Sigmoid colon (tissue), 7 donors: ENCODE measurements at places on chromosomes 6 and 20.
A peak's percentile ranks its signal among the peaks of the same experiment; 100 is the strongest.

DNA sequence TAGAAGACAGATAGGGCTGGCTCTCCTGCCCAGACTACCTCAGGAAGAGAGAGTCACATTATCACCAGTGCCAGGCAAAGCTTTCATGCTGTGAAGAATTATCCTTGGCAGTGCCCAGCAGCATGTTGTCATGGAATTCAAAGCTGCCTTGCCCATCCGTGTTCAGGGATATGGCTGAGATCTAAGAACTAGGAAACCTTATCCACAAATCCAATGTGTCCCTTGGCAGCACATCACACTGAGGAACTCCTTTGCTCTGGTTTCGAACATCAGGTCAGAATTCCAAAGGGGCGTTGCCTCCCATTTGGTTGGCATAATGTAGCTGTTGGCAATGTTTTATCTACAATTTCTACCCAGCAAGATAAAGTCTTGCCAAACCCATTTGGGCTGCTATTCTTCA lies 52.7 kb downstream of the ADGRF1 start:
- DNase-seq = no peak

- no peak for DNase-seq
Observed at GRCh38 chr6:112014483-112014882, 39.4 kb upstream of the CCN6 start.

DNA sequence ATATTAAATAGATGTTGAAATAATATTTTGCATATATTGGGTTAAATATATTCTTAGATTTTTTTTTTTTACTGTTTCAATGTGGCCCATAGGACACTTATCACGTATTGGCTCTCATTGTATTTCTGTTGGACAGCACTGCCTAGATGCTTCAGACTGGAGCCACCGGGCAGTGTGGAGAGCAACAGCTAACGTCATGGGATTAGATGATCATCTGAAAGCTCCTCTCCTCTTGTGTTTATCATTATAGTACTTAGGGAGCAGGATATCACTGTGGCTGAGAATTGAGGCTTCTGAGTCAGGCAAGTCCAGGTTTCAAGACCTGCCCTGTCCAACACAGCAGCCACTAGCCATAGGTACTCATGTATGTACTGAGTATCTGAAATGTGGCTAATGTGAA lies 87.4 kb downstream of the ZHX3 start:
- DNase-seq = no peak

GRCh38 chr6:125222531-125223455 lies 69.2 kb downstream of the TPD52L1 start:
- no peak for DNase-seq

GRCh38 chr6:7805850-7806214 lies 79.9 kb downstream of the BMP6 start:
- DNase-seq = no peak

DNA sequence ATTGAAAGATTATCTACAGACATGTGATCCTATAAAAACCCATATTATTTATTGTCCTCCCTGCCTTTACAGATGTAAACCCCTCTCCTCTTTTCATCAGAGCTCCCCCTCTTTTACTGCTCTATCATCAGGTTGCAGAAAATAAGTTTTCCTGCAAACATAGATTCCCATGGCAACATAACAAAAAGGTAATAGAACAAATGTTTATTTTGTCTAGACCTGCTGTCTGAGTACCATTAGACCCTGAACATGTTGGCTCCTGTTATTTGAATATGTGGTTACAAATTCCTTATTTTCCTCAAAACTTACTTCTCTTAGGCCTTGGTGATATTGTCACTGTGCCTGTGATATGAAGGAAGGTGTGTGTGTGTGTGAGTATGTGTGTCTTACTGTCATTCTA lies 11.5 kb downstream of the MAPK14 start:
- no peak for DNase-seq

- DNase-seq = no peak
Observed at GRCh38 chr6:2916158-2916925, 13.2 kb upstream of the SERPINB9 start.

DNA sequence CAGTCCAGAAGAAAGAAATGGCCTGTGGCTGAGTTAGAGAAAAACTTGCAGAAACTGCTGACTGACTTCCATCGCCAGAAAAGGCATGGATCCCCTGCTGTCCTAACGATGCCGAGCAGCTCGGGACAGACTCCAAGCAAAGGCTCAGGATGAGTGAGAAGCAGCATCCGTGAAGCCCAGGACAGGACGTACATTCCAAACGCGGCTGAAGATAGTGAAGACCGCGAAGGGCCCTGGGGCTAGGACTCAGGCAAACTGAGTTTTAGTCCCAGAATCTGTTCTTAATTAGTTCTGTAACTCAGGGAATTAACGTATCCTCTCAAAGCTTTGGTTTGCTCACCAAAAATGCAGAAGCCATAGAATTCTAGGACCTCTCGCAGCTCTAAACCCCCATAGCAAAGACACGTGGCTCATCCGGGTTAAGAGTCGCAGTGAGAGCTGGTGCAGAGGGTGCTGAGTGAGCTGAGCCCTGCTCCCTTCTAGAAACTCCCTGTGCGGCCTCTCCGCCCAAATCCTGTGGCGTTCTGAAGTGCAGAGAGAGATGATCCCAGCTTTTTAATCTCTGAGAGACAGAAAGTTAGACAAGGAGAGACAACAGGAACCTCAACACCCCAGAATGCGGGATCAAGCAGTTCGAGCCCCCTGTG lies 132.9 kb upstream of the THBS2 start:
- DNase-seq = no peak

DNA sequence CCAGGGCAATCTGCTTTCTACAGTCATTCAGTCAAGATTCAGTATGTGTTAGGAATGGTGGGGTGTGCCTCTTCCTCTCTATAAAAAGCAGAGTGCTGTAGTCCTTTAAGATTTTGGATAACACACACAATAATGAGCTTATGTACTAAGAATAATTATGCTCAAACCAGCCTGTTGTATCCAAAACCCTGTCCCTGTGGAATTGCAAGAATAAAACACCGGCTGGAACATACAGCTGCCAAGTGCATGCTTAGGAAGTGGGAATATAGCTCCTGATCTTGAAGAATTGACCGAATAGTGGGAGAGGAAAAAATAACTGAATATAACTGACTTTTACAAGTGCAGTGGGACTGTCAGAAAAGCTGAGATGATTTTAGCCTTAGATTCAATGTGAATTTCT lies 979 bp upstream of the MOCS1 start:
- no peak for DNase-seq

GRCh38 chr20:21387528-21387927 lies 9.8 kb downstream of the NKX2-4 start:
- DNase-seq = no peak

DNA sequence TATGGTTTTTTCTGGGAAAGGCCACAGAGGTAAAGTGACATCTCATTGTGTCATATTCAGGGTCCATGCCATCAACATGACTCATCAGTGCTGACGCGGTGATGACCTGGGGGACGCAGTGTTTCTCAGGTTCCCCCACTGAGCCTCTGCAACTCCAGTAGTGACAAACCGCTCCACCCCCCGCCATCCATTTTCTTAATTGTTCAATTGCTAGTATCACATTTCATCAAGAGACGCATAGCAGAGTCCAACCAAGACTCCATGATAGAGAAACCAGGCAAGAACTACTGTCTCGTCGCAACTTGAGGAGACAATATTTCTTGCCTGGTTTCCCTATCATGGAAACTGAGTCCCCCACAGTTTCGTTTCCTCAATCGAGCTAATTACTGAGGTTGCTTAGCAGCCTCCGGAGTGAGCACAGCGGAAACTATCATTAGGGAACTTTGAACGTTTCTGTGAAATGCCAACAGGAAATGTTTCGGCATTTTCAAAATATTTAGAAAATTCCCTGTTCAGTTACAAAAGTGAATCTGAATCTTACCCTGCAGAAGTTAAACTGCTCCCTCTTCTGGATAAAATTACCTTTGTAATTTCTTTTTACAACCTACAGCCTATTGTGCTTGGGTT lies 12.2 kb upstream of the SERPINB1 start:
- no peak for DNase-seq

DNA sequence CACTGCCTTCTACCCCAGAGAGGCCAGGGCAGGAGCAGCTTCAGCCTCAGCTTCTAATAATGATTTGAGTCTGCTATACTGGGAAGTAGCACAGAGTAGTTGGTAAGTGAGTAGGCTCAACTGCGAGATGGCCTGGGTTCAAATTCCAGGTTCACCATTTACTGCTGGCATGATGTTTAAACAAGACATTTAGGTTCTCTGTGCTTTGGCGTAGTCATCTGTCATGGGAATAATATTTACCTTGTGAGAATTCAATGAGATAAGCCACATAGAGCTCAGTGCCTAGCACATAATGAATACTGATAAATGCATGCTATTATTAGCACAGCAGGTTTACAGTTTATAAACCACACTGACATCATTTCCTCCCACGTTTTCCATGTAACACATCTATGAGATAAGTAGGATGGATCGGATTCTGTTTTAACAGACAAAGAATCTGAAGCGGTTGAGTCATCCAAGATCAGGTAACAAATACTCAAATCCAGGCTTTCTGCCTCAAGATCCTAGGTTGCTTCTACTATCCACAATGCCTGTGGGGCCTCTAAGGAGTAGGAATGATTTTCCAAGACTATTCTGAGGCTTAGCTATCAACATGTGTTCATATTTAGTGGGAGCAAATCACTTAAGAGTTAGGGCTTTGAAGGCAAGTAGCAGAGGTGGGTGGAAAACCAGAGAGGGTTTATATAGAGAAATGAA lies 72.9 kb upstream of the DTNBP1 start:
- DNase-seq = no peak

DNA sequence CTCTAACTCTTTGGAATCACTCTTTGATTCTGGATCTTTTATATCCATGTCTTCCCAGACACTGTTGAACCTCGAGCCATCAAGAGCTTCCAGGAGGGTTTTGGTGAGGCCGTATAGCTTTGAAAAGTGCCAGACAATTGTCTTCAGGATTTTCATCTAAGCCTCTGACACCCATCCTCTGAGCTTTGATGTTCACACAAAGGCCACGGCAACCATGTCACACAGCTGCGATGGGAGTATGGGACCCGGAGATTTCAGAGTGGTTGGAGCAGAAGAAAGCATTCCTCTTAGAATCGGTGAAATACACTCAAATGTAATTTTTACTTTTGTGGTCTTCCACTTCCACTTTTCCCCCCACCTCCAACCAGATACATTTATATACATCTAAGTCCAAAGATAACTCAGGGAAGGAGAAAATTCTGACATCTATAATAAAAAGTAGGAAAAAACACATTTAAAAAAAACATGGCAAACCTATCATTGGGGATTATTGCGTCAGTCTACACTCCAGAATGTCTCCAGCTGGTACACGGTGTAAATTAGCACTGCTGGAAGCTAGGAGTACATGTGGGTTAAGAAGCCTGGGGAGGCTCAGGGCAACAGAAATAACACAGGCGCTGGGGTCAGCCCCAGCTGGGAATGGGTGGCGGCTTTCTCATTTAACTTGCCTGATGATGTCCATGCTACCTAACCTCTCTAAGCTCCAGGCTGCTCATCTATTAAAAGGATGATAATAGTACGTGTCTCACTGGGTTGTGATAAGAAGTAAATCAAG lies 92.7 kb downstream of the LY86 start:
- peak; percentile 8 for DNase-seq

- no peak for DNase-seq
Observed at GRCh38 chr20:46433051-46433450, 26.6 kb upstream of the ELMO2 start.

DNA sequence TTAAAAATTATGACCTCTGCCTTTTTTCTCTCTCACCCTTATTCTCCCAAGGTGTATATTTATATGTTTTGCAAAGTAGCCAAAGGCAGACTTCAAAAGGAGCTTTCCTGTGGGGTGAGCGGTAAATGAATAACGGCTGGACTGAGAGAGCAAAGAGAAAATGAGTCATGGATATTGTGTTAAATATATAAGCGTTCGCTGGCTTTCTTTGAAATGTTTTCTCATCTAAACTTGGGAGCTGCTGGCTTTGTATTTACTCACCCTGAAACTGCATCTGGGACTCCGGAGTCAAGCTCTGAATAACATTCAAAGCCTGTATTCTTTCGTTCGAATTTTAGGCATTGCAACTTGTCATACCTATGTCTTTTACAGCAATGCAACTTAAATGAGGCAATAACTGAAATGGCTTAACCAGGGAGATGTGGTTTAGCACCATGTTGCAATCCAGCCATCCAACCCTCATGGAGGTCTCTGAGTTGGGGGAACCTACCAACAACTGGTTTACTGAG lies 32.0 kb downstream of the ATXN1 start:
- no peak for DNase-seq

DNA sequence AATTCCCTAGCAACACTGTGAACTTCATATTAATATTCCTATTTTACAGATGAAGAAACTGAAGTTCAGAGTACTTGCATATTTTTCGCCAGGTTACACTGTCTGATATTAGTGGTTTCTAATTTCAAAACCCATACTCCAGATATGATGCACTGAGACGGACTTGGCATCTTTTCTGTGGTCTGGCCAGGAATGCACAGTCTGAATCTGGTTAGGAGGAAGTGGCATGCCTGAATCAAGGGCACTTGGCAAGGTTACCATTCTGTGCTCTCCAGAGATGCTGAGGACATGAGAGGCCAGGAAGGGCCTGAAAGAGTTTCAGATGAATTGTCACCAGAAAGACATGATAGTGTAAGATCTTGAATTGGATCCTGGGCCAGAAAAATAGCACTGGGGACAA lies 150.1 kb downstream of the HAO1 start:
- no peak for DNase-seq

- no peak for DNase-seq
Observed at GRCh38 chr6:25670793-25671513, 18.9 kb downstream of the SCGN start.

DNA sequence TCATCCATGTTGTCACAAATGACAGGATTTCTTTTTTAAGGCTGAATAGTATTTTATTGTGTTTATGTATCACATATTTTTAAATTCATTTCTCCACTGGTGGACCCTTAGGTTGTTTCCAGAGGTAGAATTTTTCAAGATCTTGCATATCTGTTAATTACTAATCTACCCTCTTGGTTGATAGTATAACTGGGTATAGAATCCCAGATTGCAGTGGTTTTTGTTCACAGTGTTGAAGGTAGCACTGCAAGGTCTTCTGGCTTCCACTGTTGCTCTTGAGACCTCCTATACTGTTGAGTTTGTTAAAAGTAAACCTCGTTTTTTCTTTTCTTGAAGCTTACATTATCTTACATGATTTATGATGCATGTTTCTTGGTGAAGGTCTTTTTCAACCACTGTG lies 22.9 kb downstream of the CDC5L start:
- no peak for DNase-seq

DNA sequence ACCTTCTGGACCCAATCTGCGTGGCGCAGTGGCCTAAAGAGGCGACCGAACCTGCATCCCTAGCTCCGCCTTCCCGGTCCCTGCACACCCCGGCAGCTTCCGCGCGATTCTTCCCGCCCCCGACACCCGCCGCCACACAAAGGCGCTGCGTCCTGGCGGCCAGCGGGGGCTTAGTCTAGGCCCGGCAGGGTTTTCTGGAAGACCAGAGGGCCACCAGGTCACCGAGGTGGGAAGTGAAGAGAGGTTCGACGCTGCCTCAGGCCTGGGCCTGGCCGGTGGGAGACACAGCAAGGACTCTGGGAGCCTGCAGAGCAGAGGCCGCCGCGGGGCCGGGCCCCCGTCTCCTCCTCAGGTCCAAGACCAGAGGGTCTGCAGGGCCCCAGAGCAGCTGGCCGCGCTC lies 154.9 kb downstream of the OR2B2 start:
- DNase-seq = no peak

- peak; percentile 72 for DNase-seq
Observed at GRCh38 chr6:30889921-30890645, 5.8 kb downstream of the DDR1 start.
